ENCODE measurements at places on chromosomes 5 and 9.

DNA sequence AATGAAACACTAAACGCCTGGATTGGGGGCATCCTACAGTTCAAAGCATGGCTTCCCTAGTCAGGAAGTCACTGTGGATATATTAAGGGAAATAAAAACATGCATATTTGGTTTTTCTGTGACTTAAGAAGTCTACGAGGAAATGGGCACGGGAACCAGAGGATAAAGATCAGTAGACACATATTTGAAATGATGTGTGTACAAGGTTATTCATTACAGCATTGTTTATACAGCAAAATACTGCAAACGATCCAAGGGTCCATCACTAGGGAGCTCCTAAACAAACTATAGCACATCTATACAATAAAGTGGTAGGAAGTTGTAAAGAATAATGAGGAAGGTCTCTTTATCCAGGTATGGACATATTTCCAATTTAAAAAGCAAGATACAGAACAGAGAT, 71.8 kb downstream of the EFNA5 start:
- DNase-seq = no peak

DNA sequence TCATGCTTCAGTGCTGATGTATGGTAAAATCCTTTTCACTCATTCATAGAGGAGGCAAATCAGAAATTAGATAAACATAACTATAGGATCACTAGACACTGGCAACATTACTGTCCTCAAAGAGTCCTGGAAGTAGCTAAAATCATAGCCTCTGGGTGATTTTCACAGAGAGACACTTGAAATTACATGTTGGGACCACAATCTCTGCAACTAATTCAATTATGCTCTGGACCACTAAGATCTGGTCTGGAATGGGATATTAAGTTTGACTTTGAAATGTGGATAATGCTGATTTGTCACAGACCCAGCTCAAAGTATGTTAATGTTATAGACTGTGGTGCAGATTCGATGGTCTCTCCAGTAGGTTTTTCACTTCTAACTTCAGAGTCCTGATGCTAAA, 214.6 kb upstream of the CCNH start:
- DNase-seq = no peak

GRCh38 chr5:125699860-125700259, 723.3 kb upstream of the GRAMD2B start:
- DNase-seq = no peak

- no peak for DNase-seq
Measured at GRCh38 chr5:173807181-173807655, 80.9 kb upstream of the CPEB4 start.

GRCh38 chr9:72656021-72656420, 134.6 kb downstream of the TMC1 start:
- no peak for DNase-seq

DNA sequence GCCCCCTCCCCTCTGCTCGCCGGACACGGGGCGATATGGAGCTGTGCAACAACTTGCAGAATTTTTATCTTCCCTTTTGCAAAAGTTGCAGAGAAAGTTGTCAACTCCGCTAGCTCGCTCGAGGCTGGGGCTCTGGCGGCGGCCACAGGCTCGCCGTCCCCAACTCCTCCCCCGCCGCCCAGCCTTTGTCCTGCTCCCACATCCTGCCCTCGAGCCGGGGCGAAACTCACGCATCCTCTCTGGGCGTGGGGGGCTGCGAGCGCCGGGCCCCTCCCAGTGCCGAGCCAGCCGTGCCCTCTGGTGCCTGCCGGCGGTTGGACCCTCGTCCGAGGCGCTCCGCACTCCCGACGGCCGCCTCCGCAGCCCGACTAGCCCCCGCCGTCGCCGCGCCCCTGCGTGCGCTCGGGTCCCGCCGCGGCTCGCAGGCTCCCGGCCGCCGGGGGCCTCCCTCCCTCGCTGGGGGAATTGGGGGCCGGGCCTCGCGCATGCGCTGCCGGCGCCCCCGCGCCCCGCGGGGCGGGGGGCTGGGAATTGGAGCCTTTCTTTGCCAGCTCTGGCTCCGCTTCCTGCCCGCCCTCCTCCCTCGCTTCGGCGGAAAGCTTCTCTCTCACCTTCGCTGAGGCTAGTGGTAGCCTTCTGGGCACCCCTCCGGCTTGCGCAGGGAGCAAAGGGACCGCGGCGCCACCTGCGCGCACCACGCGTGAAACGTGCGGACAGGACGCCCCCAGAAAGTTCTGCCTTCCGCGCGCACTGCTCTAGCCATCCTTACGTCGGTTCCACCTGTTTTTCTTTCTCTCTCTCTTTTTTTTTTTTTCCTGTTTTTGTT, at the start of gene CCNJL:
TSS of gene CCNJL (minus strand) at position 431 of the 826 bp plus-strand sequence. CDS start 641 bp downstream, outside the sequence.
- DNase-seq = peak; percentile 29

DNA sequence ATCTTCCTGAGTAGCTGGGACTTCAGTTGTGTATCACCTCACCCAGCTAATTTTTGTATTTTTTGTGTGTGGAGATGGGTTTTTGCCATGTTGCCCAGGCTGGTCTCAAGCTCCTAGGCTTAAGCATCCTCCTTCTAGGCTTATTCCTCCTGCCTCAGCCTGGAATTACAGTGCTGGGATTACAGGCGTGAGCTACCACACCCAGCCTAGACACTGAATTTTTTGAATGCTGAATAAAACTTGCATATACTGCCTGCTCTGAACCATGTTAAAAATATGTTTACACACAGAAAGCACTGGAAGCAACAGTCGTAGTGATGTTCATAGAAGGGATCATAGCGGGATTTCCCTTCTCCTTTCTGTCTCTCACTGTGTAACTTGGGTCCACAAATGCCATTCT, 121.3 kb upstream of the ICE1 start:
- no peak for DNase-seq

DNA sequence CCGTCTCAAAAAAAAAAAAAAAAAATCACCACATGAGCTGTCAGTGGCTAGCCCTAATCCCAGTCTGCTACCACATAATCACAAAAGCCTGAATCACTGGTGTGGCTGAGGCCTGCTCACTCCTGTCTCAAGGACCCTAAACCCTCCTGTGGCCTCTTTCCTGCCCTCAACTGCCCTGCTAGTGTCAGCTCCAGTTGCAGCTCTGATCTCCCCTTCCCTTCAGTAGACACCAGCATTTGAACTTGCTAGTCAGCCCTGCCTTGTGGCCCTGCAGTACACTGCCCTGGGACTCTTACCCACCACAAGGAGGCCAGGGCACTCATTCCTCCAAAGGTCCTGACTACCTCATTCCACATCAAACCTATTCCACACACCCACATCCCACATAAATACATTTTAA, 9.5 kb upstream of the P4HA2 start:
- no peak for DNase-seq

- no peak for DNase-seq
Measured at GRCh38 chr5:105687493-105687892, 1983.2 kb downstream of the EFNA5 start.

DNA sequence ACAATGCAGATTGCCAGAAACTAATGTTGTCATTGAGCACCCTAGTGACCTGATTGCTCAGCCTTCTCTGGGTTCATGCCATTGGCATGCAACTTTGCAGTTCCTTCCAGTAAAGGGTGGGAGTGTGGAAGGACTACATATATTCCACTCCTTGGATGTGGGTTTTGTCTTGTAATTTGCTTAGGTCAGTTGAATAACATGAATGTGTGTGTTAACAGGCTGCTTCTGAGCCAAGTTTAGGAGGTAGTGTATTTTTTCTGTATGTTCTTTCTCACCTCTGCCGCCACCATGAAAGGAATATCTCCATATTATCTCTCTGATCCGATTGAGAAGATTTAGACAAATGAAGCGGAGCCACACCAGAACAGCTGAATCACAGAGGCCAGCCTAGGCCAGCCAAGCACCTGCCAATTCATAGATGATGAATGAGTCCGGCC, 1929.6 kb upstream of the CDH6 start:
- DNase-seq = no peak

GRCh38 chr9:133276923-133277322, 1.9 kb upstream of the ABO start:
- DNase-seq = no peak

- no peak for DNase-seq
Measured at GRCh38 chr5:3320317-3320875, 275.2 kb upstream of the IRX1 start.

DNA sequence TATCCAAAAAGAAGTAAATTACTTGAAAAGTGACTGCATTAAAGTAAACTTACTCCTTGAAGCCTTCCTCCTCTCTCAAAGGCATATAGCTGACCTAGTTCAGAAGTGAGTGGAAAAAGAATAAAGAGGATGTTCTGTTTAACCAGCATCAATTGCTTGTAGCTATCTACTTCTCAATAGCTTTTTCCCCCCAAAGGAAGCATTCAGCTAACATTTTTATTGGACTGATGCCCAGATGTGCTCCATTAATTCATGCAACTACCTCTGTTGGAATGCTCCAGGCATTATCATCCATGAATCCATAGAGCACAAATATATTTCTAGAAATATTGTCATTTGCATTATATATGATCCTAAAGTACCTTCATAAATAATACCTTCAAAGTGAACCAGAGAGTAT, 132.8 kb downstream of the RASEF start:
- no peak for DNase-seq

DNA sequence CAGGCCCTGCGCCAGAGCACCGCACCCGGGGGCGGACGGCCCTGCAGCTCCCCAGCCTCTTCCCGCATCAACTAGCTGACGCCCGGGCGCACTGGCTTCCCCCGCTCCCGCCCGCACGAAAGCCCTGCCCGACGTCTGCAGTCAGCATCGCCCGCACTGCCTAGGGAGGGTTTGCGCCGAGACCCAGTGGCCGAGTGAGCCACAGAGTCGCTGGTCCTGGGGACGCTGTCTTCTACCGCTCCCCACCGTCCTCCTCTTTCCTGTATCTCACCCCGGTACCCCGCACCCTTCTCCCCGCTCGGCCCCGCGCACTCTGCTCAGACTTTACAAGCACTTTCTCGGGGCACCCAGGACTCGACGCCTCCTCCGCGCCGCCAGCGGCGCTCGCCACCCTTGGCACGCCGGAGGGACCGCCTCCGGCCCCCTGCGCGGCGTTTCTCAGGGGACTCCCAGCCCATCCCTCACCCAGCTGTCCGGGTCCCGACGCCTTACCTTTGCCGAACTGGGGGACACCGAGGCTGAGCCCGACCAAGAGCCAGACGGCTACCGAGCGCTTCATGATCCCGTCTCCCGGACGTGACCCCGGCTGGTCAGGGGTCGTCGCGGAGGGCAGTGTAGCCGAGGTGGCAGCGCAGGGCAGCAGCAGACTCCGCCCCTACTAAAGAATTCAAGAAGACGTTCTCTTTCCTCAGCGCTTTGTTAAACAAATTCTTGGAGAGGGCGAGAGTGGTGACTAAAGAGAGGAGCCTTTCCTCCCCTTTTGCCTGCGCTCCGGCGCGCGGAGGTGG, 670 bp downstream of the EDIL3 start:
- no peak for DNase-seq

DNA sequence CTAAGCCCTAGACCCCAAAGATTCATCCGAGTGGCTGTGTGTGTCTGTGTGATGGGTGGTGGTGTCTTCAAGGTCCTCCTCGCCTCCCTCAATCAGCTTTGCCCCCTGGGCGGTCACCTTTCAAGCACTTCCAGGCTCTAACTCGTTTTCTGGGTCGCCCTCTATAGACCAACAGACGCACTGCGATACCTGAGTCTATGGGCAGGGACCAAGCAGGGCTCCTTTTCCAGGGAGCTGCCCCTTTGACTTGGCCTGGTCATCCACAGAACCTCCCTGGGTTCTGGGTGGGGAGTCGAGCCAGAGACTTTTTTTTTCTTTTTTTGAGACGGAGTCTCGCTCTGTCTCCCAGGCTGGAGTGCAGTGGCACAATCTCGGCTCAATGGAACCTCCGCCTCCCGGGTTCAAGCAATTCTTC, 1.1 kb downstream of the SLC27A4 start:
- no peak for DNase-seq

DNA sequence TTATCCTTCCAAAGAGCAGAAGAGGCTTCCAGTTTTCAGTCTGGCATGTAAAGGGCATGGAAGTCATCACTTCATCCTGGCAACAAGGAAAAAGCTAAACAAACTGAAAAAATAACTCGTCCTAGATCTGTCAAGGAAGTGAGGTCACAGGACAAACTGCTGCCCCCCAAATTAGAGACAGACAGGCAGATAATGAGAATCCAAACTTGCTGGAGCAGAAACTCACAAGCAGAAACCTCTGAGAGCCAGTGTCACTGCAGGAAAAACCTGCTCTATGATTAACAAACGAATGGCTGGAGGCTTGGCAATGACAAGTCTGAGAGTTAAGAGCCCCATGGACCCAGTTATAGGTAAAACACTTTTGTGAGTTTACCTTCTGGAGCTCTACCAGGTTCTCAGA, 18.9 kb upstream of the MLANA start:
- DNase-seq = no peak

DNA sequence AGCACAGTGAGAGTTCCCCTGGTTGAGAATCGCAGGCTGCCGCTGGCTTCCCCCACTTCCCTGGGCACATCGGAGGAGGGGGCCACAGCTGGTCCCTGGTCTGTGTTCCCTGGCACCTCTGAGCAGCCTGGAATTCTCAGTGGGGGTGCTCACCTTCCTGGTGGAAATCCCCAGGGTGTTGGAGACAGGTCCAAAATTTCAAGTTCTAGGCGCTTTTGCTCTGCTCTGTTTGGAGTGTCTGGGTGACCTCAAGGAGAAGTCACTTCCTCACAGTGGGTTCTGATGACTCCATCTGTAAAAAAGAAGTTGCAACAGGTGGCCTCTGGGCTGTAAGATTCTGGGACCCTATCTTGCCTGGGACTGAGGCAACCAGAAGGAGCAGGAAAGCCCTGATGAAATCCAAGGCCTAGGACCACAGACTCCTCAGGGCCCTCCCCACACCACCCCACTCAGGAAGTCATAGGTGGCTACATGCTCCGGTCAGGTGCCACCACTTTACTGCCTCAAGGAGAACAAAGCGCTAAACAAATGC, at the start of gene TRAF1:
TSS of gene TRAF1 (minus strand) at position 400 of the 532 bp plus-strand sequence. CDS start 721 bp downstream, outside the sequence.
- no peak for DNase-seq

GRCh38 chr5:38466424-38467189, 89.8 kb downstream of the LIFR start:
- no peak for DNase-seq

GRCh38 chr5:83672646-83673045, 48.0 kb downstream of the HAPLN1 start:
- DNase-seq = no peak

- DNase-seq = no peak
Measured at GRCh38 chr5:170333161-170333910, 35.8 kb upstream of the LCP2 start.

GRCh38 chr5:65184780-65185179, 296.9 kb downstream of the ADAMTS6 start:
- no peak for DNase-seq

All from cortex of kidney (tissue), 1 donor.